ENCODE measurements at places on chromosomes 7 and 10.

DNA sequence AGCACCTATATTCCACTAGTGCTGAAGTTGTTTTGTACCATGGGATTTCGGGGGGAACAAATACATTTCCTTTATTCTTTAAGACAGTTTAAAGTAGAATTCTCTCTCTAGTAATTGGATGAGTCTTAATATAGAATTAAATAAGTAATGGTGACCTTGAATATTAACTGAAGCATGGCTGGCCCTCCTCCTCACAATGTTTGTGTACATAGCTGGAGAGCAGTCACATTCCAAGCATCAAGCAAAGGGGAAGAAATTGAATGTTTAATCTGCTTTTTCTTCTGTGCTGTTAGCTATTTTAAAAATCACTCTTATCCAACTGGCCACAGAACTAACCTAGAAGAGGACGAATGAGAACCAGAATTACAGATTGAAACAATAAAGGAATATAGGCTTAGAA, 906.9 kb downstream of the CCSER2 start:
- no peak for DNase-seq

DNA sequence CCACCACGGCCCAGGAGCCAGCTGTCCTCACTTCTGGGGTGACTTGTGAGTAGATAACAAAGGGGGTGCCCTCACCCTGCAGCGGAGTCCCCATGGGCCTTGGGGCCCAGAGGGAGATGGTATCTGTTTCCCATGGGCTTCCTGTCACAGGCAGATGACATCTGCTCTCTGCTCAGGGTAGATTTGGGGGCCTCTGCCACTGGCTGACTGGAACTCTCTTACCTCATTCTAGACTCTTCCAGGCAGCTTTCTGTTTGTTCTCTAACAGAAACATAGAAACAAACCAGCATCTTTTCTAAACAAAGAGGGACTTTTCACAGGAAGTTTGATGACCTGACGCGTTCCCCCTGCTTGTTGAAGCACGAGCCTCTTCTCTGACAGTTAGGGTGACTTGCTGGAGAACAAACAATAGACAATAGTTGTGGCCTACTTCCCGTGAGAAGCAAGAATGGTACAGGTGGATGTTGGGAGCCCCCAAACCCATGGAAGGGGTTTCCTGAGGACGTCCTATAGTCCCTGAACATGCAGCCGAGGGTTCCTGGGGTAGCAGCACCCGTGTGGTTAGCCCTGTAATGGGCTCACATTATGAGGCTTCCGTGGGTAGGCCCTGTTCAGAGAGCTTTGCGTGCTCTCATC, 61.6 kb downstream of the GRK5 start:
- no peak for DNase-seq

GRCh38 chr10:110865809-110866482, 5.8 kb upstream of the PDCD4 start:
- DNase-seq, result no peak

DNA sequence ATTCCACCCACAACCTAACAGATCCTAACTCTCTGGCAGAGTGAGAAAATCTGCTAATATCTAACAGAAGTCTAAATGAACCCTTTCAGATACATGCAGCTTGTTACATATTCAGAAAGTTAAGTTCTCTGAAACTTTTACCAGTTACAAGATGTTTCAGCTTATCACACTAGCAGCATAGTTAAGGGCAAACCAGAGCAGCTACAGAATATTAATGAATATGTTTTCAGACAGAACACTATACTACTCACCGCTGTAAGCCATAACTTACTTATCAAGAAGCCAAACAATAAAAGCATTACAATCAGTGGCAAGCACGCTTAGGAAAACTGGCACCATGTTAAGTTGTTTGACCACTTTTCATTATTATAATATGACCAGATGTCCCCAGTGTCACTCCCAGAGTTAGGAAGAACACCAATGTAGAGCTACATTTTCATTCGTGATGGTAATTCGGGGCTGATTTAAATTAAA, 2.7 kb downstream of the ITGB1 start:
- no peak for DNase-seq

DNA sequence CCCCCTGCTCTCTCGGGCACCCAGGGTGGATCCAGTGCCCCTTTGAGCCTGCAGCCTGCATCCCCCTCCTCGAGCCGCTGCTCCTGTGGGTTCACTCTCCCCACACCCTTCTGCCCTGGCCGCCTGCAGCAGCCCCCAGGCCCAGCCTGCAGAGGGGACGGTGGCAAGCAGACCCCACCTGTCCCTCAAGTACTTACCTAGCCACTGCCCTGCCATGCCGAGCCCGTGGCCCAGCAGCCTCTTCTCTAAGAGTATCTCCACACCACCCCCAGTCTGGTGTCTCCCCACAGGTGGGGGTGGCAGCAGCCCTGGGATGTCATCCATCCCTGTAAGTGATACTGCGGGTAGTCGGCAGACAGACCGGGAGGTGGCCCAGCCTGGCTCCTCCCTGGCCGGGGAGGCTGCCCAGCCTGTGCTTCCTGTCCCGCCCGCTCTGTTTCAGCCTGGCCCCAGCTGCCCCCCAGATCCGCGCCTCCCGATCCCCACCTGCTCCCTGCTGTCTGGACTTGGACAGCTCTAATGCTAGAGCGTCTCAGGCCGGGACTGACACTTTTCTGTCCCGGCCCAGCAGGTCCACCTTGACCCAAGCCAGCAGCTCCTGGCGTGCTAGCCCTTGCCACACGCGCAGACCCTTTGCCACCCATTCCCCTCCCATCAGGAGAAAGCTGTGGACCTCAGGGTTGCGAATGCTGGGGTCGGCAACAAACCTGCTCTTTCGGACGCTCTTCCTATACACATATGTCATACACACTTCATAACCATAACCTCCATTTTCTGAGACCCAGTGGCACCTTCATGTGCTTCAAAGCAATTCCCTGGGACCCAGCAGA, 25.0 kb downstream of the YKT6 start:
- no peak for DNase-seq

All from NCI-H2081 treated with DMSO at 0.1 percent for 48 hours (cell line).